Esophagus muscularis mucosa (tissue), 4 donors: ENCODE measurements at places on chromosomes 1 and 21. TPM values are rescaled to one million over a fixed set of nuclear protein-coding genes. Genes with fewer than 3 reads are reported as not detected.

The SPRR3 gene
- total RNA-seq, result 5.0 TPM

The CELA2B gene
- total RNA-seq, result not detected

The FBXO2 gene
- 3.1 TPM for total RNA-seq

The PPP2R5A gene
- total RNA-seq, result 57.0 TPM

The E2F2 gene
- 0.11 TPM for total RNA-seq

The FPGT gene
- 9.1 TPM for total RNA-seq

The XCL2 gene
- total RNA-seq, result not detected

DNA sequence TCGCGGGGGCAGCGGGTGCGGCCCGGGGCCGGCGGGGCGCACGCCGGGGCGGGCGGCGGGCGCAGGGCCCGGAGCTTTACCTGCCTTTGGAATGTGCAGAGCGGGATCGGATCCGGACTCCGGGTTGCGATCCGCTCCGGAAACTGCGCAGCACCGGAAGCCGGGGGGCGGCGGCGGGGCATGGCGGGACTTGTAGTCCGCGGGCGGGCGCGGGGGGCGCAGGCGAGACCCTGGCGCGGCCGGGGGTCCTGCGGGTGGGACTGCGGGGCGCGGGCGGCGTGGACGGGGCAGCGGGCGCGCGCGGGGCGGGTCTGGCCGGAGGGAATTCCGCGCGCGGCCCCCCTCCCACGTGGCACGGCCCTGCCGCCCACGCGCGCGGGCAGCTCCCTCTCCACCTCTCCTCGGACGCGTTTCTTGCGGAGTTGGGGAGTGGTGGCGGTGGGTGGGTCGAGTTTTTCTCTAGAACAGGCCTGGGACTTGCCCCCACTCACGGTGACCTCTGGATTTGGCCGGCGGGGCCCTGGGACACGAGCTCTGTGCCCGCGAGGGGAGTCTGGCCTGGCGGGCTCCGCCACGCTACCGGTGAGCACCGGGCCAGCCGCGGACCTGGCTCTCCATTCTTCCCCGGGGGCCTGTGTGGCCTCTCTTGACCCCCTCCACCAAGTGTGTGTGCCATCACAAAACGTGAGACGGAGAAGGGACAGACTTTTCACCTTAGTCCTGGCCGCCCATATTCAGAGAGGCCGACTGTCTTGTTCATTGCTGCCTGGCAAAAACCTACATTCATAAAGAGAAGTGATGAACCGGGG lies at the start of gene PRDM15:
Gene PRDM15 (minus strand): TSS at position 155 of the 809 bp plus-strand sequence. CDS start 18,981 bp downstream, outside the sequence.
- no peak for DNase-seq

DNA sequence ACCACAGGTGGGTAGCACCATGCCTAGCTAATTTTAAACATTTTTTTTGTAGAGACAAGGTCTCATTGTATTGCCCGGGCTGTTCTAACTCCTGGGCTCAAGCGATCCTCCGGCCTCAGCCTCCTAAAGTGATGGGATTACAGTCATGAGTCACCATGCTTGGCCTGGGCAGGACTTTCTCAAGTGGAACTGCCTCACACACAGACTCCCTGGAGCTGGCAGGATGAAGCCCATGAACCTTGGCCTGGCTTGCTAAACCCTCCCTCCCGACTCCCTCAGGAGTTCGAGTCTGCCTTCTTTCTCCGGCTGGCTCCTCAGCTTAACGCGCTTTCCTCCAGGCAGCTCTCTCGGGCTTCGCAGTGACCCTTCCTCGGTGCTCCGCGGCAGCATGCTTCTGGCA lies 7.7 kb upstream of the ECE1 start:
- no peak for DNase-seq

GRCh38 chr1:12709091-12709491 lies 6.8 kb upstream of the AADACL3 start:
- DNase-seq, result no peak

DNA sequence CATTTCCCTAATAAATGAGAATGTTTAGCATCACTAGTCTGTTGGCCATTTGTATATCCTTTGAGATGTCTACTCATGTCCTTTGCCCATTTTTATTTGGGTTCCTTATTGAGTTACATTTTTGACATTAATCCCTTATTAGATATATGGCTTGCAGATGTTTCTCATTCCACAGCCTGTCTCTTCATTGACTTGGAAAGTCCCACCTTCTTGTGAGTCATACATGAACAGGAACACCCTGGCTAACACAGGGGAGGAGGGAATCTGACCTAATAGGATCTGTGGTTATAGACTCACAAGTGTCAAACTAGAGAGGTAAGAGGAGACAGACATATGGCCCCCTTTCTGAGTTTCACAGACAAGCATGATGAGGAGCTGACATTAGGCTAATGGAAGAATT lies 11.5 kb downstream of the ZP4 start:
- no peak for DNase-seq

GRCh38 chr21:32726839-32727686 lies 750 bp downstream of the SYNJ1 start:
- no peak for DNase-seq

DNA sequence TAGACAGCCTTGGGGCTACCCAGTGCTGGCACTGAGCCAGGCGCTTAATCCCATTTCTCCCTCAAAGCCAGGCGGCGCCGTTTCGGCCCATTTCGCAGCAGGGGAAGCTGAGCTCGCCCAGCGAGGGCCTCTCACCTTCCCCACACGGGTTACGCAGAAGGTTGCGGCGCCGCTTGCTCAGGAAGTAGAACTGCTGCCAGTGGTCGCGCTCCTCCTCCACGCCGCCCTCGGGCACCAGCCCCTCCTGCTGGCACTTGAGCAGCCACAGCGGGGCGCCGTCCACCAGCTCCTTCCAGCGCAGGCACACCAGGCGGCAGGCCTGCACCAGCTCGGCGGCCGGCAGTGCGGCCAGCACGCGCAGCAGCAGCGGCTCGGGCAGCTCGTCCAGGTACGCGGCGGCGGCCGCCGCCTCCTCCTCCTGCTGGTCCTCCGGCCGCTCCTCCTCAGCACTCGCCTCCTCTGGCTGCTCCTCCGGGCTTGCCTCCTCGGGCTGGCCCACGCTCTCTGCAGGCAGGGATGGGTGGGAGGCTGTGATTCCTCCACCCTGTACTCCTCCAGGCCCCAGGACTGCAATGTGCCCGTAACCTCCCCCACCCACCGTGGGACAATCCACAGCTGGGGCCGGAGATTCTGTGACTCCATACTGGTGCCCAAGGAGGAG lies 3.8 kb downstream of the FBXO2 start:
- no peak for DNase-seq

GRCh38 chr1:64550946-64551605 lies 81.1 kb downstream of the CACHD1 start:
- DNase-seq, result no peak

GRCh38 chr1:107251839-107252238 lies 111.0 kb downstream of the NTNG1 start:
- DNase-seq, result no peak

DNA sequence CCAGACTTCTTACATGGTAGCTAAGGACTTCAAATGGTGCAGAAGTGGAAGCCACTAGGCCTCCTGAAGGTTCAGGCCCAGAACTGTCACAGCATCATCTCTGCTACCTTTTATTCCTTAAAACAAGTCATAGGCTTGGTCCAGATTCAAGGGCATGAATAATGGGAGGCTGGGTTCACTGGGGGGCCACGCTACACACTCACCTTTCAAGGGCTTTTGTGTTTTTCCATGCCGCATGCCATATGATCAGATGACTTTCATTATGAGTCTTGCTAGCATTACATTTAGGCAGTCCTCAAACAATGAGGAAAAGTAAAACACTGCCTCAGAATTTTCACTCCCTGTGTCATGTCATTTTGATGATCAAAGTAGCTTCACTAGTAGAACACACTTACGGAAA lies 83.4 kb downstream of the VPS26C start:
- DNase-seq, result no peak

DNA sequence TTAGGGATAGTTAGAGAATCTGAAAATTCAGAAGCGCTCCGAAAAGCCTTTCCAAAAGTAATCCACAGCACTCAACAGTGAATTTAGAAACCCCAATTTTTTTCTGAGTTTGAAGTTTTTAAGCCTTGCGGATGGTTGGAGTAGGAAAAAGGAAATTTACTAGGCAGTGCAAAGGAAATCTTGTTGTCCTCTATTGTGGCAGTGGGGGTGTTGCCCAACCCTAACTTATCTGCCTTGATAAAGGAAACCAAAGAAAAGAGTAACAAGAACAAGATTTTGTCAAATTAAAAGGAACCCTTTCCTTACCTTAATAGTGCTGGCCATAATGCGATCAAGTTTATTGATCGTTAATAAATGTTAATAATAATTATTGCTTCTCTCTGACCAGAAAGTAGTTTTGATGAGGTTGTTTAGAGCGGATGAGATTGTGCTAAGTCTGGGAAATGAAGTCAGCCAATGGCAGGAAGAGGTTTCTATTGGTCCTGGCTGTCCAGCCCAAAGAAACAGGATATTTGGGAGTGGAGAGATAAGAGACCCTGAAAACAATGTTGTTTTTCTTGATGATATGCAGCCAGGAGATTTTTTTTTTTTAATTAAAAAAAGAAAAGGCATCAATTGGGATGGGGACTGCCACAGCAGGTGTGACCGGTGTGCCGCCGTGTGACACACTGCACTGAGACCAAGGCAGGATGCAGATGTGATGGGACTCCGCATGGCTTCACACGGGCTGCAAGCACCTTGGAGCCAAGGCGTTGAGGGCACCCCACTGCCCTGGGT lies at the start of gene ERG:
Gene ERG (minus strand): TSS at position 421 of the 777 bp plus-strand sequence. CDS start 97 bp downstream, at position 324.
- peak; percentile 74 for DNase-seq

- no peak for DNase-seq
Observed at GRCh38 chr1:7119156-7119555, 333.9 kb downstream of the CAMTA1 start.

GRCh38 chr1:13813398-13814012 lies 113.5 kb downstream of the PRDM2 start:
- DNase-seq, result no peak

DNA sequence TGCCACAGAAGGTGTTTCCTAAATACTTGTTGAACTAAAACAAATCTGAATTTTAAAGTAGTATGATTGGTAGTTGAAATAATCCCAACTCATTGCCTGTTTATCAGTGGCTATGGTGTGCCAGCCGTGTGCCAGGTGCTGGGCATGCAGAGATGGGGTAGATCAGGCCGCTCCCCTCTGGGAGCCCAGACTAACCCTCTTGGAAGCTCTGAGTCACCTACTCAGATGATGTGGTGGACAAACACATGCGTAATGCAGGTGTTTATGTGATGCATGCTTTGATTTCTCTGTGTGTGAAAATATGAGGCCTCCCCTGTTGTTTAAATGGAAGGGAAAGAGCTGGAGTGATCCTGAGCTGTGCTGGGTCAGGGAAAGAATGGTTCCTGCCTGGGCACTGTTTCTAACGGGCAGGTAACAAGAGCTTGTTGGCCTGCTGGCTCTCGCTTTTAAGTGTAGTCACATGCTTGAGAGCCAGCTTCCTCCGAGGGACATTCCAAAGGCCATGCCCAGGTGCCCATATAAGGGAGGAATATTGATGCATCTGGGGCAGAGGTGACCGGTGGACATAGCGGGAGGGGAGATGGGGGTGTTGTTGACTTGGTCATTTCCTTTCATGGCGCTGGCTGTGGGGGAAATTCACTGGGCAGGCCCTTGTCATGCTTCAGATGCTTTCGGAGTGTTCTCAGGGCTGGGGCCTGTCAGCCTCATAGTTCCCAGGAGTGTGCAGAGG lies 10.2 kb downstream of the MFN2 start:
- no peak for DNase-seq

GRCh38 chr1:8408151-8408839 lies 90.4 kb downstream of the SLC45A1 start:
- peak; percentile 95 for DNase-seq

GRCh38 chr1:116762281-116762680 lies 8.1 kb downstream of the CD2 start:
- DNase-seq, result no peak

- no peak for DNase-seq
Observed at GRCh38 chr1:202349206-202349928, 868 bp downstream of the PPP1R12B start.
